ENCODE measurements at places on chromosomes 16 and 17.

- DNase-seq, result peak; percentile 63
These were observed 20.5 kb downstream of the MYO15A start for GRCh38 chr17:18129041-18129502.

DNA sequence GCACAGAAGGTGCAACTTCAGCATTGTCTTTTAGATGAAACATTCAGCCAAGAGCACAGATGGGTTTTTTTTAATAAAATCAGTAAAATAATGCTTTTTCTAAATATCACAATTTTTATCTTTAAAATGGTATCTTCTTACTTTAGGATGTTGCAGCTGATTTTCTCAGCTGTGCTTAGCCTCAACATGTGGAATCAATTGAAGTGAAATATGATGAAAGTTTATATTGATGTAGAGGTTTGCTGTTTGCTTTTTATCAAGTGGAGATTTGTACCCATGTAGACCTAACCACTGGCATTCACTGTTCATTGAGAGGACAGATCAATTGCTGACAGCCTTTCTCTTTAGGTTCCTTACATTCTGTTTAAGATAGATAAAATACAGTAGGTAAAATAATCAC, 107.8 kb downstream of the CYB561 start:
- DNase-seq, result no peak

DNA sequence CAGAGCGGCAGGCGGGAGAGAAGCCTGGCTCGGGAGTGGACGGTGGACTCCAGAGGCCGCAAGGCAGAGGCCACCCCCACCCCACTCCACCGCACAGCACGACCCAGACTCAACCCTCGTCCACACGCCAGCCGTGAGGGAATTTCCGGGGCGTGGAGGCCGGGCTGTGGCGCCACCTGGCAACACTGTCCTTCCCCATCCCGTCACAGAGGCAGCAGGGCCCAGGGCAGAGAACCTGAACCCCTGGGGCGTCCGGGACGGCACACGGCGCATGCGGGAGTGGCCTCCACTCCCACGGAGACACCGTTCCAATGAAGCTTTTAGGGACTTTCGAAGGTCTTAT, 23.5 kb downstream of the GNPTG start:
- no peak for DNase-seq

GRCh38 chr16:7579454-7579853, 246.8 kb downstream of the RBFOX1 start:
- DNase-seq, result no peak

DNA sequence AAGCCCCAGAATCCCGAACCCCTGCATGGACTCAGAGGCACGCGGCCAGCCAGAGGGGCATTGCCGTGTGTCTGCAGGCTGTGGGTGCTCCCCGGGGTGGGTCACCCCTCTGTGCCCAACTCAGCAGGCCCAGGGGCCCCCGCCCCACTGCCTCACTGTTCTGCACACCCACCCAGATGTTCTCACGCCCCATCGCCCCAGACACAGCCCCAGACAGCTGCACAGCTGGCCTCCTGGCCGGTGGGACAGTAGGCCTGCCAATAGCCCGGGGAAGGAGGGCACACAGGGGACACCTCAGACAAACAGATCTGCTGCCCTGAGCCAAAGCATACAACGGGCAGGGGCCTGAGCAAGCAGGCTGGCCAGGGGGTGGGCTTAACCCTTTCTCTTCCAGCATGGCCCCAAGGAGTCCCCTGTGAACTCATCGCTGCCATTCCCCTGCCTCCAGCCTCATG, 27.6 kb upstream of the NXPH3 start:
- DNase-seq, result no peak

DNA sequence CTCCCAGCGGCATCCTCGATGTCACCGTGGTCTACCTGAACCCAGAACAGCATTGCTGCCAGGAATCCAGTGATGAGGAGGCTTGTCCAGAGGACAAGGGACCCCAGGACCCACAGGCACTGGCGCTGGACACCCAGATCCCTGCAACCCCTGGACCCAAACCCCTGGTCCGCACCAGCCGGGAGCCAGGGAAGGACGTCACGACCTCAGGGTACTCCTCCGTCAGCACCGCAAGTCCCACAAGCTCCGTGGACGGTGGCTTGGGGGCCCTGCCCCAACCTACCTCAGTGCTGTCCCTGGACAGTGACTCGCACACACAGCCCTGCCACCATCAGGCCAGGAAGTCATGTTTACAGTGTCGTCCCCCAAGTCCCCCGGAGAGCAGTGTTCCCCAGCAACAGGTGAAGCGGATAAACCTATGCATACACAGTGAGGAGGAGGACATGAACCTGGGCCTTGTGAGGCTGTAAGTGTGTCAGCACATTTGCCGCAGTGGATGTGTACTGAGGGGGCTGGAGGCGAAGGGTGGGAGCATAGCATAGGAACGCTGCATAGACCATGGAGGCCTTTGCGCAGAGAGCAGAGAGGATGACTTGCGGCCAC, 3.3 kb upstream of the TEDC2 start:
- DNase-seq, result no peak

- no peak for DNase-seq
These were observed 31.5 kb downstream of the ABCC12 start for GRCh38 chr16:48124266-48124665.

GRCh38 chr17:69430488-69430887, 16.0 kb downstream of the MAP2K6 start:
- DNase-seq, result no peak
